ENCODE measurements at places on chromosomes 7 and 10.
A peak's percentile ranks its signal among the peaks of the same experiment; 100 is the strongest.

GRCh38 chr10:102492344-102492939 lies 10.1 kb downstream of the ACTR1A start:
- DNase-seq = no peak

DNA sequence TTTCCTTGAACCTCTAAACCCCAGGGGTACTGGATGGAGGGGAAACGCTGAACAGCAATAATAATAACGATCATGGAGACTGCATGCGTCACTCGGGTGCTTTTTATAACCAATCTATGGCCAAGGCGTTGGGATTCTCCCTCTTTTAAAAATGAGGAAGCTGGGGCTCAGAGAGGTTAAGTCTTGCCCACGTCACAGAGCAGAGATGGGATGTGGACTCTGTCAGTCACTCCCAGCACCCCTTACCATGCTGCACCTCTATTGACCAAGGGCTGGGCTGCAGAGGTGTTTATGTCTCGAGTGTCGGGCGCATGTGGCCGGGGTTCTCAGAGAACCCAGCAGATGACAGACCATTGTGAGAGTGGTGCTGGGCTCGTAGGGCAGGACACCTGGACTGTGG lies 129.9 kb downstream of the CDH23 start:
- DNase-seq = peak; percentile 12

GRCh38 chr10:31484431-31485135 lies 165.6 kb downstream of the ZEB1 start:
- DNase-seq = no peak

GRCh38 chr7:152086513-152086912 lies 61.0 kb downstream of the GALNT11 start:
- DNase-seq = no peak

GRCh38 chr7:4179688-4180380 lies 502.3 kb upstream of the FOXK1 start:
- no peak for DNase-seq

GRCh38 chr7:138499340-138499739 lies 39.3 kb downstream of the TRIM24 start:
- DNase-seq = no peak

DNA sequence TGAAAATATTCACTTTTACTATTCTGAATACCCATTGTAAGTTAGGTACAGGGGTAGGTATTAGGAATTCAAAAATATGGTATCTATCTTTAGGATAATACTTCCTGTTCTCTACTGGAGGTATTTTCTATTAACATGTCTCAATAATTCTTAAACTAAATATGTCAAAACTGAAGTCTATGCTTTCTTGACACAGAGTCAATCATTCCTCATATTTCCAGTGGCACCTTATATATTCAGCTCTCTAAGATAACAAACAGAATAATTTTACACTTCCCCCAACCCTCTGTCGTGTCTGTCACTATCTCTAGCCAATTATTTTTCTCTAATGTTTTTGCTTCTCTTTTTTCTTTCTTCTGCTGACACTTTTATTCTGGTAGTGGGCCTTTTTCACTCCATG lies 138.9 kb downstream of the TMEM26 start:
- DNase-seq = no peak

- DNase-seq = no peak
Measured at GRCh38 chr10:100612601-100613595, 77.2 kb downstream of the HIF1AN start.

DNA sequence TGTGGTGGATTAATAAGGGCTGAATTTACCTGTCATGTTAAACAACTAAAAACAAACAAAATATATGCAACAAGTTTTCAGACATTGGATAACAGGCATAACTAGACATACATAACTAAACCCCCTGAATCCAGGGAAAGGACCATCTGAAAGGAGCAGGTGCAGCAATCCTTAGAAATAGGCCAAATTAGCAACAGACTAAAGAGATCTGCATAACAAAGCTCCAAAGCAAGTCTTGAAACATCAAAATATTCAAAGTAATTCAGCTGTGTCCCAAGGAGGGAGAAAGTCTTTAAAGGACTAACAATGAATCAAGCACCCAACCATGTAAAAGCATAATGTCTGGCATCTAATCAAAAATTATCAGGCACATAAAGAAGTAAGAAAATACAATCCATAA lies 475.1 kb downstream of the GRID1 start:
- no peak for DNase-seq

- DNase-seq = no peak
Measured at GRCh38 chr10:86074294-86074693, 292.3 kb downstream of the GRID1 start.

GRCh38 chr7:128164061-128164954 lies 76.8 kb upstream of the LEP start:
- DNase-seq = no peak

- DNase-seq = peak; percentile 30
Measured at GRCh38 chr7:98860071-98860470, 9.7 kb downstream of the TMEM130 start.

DNA sequence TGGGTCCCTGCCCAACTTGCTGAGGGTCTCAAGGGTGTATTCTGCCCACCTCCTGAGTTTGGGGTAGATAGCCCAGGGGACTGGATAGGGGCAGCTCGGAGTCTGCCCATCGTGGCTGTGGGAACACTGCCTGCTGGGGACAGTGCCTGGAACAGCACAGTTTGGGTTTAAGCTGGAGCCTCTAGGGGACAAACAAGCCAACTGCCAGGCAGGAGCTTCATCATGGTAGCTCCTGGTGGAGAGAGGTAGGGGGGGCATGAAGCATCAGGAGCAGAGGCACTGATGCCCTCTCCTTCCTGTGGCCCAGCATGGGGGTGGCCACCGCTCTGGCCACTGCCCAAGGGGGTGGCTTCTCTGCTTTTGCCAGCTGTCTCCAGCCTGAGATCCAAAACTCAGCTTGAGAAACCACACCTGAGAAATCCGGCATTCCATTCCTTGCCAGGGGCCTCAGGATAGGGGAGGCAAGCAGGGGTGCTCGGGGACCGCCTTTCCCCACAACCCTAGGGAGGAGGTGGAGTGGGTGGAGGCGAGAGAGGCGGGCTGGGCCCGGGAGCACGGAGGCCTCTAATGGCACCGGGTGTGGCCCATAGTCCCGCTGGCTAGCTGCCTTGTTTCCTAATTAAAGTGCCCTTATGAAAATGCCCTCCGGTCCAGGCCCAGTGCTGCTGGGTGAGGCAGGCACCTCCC lies 47.6 kb downstream of the UNC5B start:
- no peak for DNase-seq

DNA sequence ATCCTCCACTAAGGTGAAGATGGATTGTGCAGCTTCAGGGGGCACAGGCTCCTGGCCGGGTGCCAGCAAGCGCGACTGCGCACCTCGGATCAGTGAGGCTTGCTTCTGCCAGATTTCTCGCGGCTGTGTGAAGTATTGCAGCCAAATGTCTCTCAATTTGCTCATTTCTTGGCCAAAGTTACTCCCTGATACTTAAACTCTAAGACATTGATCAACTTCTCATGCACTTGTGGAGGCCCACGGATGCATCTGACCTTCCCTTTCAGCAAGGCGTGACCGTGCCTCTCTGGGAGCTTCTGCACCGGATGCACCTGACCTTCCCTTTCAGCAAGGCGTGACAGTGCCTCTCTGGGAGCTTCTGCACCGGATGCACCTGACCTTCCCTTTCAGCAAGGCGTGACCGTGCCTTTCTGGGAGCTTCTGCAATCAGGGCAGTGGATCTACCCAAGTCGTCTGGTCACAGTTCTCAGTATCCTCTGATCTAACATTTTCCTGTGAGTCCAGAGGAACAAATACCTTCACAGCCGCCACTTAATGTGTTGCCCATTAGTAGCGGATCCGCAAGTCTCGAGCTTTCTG lies 248.3 kb downstream of the ADARB2 start:
- DNase-seq = peak; percentile 98

GRCh38 chr10:106571192-106571946 lies 593.1 kb downstream of the SORCS1 start:
- peak; percentile 34 for DNase-seq

DNA sequence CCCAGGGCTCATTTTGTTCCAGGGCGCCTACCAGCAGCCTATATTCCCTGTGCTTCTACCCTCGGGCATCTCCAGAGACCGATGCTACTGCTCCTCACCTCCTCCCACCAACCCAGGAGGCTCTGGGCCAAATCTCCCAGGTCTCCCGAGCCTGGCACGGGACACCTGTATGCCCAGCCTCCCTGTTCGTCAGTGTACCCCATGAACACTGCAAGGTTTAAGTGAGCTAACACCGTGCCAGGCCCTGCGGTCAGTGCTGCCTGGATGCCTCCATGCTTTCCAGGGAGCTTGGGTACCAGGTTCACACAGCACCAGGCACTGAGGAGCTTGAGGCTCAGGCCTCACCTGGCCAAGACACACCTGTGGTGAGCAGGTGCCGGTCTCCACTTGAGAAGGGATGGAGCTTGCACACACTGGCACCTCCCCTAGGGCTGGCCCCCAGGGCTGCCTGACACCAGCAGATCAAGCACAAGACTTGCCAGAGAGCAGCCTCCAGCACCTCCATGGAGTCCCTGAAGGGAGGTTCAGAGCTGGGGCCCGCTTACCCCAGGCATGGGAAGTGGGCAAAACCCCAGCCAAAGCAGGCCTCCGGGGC lies 80.3 kb downstream of the FAM53B start:
- DNase-seq = no peak

- DNase-seq = no peak
Measured at GRCh38 chr7:69687739-69688433, 89.6 kb downstream of the AUTS2 start.

DNA sequence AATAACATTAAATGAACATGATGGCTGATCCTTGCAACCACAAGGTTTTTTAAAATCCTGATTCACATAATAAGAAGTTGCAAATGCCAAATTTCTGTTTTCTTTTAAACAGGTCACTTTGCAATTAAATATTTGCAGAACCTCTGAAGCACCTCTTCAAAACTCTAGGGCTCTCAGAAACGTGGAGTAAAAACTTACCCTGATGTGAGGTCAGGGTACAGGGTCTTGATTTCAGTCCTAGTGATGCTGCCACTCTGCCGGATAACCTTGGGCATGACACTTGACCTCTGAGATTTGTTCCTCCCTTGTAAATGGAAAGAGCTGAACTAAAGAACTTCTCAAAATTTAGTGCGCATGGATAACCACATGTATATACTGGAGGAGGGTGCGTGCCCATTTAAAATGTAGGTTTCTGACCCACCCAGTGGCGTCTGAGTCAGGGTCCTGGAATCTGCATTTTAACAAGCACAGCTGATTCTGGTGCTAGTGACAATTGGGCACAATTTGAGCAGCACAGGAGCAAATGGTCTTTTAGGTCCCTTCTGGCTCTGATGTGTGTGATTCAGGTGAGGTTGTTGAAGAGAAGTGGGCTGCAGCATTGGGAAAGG lies 35.5 kb upstream of the TNPO3 start:
- no peak for DNase-seq

GRCh38 chr7:127914693-127915092 lies 116.5 kb downstream of the LRRC4 start:
- DNase-seq = no peak

DNA sequence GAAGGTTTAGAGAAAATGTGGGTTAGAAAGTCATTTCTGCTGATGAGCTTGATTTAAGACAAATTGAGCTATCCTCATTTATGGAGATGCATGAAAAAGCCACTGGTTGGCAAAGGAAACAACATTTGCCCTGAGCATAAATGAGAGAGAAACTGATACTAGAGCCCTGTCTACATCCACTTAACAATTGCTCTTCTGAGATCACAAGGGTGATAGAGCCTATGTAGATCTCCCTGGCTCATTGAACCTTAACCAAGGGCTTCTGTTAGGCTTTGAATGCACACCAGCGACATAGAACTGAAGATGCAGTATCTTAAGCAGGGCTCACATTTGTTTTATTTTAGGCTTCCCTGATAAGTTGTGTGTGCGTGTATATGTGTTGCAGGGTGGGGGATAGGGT lies 35.0 kb downstream of the GPR141 start:
- DNase-seq = no peak

DNA sequence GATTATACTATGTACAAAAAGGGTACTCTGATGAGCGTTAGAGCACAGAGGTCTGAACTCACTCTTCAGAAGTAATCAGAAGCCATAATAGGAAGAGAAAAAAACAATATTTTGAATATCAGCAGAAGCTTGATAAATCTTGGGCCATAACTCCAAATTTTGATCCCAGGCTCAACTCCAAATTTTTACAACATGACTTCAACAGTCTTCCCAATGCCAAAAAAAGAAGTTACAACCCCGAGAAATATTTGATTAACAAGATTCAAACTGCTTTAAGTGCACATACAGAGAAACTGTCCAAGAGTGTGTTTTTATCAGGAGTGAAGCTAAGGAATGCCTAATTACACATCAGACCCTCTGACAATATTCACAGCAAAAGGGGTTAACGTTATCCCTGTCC lies 7.5 kb downstream of the MPP7 start:
- no peak for DNase-seq

DNA sequence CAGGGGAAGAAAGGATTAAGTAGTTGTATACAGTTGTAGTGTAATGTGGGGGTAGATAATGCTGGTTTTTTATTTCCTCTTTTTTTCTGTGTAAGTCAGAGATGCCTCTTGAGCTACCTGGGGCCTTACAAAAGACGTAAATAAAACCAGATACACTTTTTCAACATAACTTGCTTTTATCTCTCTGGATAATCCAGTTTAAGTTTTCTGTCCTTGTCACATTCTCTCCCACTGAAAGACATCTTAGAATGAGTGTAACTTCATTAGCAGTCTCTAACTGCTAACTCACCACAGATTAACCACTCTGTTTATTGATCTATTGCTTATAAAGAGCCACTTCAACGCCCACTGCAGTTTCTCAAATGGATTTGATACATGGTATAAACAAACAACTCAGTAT lies 64.1 kb upstream of the LRRN3 start:
- peak; percentile 12 for DNase-seq

DNA sequence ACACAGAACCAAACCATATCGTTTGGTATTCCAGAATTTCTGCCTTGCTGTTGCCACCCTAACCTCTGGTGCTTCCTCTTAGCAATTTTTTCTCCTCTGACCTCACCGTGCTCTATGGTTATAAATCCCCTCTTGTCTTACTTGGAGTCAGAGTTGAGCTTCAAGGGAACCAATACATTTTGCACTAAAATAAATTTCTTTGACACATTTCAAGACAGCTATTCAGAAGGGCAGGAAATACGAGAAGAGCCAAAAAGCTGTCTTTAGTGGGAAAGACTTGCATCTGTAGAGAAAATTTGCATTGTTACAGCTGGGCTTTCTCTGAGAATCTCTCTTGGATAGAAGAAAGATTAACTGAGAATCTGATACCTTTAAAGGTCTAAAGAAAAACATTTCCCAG lies 14.5 kb upstream of the AKR1C2 start:
- no peak for DNase-seq

DNA sequence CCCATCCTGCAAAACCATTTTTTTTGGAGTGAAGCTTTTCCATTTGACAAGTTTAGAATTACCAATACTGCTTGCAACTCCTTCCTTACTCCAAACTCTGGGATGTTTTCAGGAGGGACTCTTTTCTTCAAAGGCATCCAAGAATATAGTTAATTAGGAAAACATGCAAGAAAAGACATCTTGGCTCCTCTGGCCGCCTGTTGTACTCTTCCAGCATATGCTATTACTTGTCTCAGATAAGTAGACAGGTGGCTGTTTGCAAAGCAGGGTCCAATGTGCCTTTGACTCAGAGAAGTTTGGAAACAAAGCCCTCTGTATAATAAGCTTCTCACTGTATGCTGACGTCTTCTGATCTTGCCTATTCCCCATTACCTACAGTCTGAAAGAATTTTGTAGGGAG lies 746.5 kb downstream of the AUTS2 start:
- DNase-seq = no peak

- no peak for DNase-seq
Measured at GRCh38 chr10:70145166-70145665, 1.3 kb downstream of the TYSND1 start.
